ENCODE measurements at places on chromosomes 6 and 20.
A peak's percentile ranks its signal among the peaks of the same experiment; 100 is the strongest.

- no peak for DNase-seq
Measured at GRCh38 chr6:158686791-158687381, 37.0 kb downstream of the SYTL3 start.

DNA sequence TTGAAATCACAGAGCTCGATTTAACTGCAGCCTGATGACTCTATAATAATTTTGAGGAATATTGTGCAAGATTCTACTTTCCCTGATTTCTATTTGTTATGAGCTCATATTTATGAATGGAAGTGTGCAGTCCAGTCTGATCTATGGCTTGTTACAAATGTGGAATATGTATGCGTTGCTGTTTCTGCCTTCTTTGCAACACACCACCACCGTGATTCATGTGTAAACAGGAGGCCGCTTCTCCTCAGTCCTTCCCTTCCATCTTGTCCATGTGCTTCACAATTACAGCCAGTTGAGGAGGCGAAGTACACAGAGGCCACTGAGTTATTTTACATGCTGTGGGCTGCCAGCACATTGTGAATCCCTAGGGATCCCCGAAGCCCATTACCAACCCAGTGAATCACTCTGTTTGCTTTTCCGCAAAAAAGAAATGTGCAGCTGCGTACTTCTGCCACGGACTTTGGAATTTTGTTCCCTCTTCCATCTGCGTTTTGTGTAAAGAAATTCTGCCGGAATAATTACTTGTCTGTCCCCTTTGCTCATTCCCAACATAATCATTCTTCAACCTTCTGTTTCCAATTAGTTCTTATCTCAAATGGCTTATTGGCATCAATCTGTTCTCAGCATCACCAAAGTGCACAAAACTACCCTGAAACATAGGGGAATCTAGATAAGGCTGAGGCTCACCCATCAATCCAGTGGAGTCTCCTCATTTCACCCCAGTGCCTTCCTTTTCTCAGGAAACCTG lies 551.6 kb upstream of the CITED2 start:
- no peak for DNase-seq

DNA sequence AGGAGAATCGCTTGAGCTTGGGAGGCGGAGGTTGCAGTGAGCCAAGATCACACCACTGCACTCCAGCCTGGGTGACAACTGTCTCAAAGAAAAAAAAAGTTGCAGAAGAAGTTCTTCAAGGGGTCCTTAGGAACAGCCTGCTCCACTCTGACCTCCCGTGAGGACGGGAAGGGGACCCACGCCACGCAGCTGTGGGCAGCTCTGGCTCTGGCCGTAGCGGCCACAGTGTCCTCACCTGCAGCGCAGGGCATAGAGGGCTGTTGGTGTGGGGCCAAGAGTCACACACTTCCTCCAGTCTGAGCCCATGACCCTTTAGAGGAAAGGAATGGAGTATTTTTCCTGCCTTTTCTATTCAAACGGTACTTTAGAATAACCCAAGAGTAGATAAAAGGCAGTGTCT lies 5.4 kb downstream of the NTSR1 start:
- no peak for DNase-seq

GRCh38 chr6:29750709-29751108 lies 27.5 kb downstream of the HLA-F start:
- no peak for DNase-seq

- DNase-seq = no peak
Measured at GRCh38 chr6:139044250-139044649, 15.7 kb downstream of the ABRACL start.

GRCh38 chr6:71489736-71490135 lies 201.1 kb downstream of the OGFRL1 start:
- no peak for DNase-seq

GRCh38 chr6:17709476-17709875 lies 2.8 kb upstream of the NUP153 start:
- no peak for DNase-seq

DNA sequence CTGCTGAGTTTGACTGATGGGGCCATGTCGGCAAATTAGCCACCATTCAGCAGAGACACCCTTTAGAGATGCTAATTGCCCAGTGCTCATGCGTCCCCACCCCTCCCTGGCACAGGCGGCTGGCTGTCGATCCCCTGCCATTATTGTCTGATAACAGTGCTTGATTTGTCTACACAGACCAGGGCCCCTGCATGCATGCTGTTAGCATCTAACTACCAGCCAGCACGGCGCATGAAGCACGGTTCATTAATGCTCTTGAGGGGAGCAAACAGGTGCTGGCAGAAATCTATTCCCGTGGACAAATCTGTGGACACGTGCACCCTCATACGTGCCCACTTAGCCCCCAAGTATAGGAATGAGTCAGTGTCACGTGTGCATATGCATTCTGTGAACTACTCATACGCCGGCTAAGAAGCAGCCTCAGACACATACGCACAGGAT lies 32.2 kb downstream of the KCNB1 start:
- DNase-seq = no peak

DNA sequence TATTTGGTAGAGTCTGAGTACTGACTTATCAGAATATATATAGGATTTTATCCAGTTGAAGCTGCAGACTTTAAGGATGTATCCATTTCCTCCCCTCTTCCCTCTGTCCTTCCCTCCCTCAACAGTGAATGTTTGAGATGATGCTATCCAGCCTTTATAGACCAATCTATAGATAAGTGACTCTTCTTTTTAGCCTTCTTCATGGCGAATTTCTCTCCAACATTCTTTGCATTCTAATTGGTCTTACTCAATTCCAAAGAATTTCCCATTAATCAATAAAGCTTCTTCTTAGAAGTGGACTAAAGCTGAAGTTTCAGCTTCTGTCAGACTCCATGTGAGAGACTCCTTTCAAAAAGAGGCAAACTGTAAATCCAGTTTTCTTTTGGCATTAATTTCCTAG lies 99.3 kb downstream of the AIG1 start:
- DNase-seq = no peak

DNA sequence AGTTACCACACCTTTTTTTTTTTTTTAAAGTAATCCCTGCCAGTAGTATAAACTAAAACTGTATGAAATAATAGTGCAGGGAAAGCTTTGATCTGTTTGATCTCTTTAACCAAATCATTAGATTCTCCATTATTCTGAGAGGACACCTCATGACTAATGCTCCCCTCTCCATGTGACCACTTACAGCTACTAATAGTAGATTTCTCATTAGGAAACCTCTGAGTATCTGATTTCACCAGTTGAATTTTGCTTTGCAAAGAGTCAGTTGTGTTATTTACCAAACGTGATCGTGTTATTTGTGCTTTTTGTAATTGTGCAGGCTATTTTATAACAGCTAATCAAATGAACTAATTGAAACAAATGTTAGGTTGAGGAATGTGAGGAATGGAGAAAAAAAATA lies 12.5 kb downstream of the CASP8AP2 start:
- DNase-seq = no peak

DNA sequence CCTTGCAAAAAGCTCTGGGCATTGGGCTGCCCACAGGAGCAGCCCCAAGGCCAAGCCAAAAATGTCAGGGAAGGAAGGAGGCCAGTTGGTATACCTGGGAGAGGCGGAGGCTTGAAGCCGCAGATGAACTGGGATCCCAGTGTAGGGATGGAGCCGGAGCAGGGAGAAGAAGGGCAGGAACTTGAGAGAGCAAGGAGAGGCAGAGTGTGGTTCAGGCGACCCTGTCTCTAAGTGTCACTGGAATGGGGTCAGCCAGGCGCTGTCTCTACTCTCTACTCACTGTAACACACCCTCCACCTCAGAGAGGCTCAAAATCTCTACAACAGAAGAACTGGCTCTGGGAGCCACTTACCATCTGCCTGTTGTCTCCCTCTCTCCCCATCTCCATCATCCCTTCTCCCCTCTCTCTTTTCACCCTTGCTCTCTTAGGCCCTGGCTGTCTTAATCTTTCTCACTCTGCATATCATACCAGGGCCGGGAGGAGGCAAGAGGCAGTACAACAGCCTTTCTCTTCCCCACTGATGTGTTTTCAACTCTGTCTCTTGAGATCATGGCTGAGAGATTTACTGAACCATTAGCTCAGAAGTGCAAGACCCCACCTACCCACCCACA lies 93.3 kb downstream of the CRYBG1 start:
- DNase-seq = no peak

DNA sequence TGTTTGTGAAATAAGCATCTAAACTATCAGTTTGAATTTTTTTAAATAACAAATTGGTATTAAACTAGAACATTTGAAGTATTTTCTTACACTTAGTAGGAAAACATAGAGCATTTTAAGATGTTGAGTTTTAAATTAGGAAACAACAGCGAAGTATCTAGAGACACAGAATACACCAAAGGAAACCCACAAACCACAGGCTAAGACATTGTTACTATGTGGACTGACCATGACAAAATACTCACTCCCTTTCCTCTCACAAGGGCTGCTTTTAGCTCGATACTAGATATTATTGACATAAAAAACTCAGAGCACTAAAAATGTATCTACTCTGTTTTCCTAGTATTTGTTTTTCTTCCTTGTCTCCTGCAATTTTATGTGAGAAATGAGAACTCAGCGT lies 266.0 kb upstream of the CITED2 start:
- no peak for DNase-seq

- DNase-seq = peak; percentile 24
Measured at GRCh38 chr20:44020406-44021148, 105.9 kb downstream of the TOX2 start.

DNA sequence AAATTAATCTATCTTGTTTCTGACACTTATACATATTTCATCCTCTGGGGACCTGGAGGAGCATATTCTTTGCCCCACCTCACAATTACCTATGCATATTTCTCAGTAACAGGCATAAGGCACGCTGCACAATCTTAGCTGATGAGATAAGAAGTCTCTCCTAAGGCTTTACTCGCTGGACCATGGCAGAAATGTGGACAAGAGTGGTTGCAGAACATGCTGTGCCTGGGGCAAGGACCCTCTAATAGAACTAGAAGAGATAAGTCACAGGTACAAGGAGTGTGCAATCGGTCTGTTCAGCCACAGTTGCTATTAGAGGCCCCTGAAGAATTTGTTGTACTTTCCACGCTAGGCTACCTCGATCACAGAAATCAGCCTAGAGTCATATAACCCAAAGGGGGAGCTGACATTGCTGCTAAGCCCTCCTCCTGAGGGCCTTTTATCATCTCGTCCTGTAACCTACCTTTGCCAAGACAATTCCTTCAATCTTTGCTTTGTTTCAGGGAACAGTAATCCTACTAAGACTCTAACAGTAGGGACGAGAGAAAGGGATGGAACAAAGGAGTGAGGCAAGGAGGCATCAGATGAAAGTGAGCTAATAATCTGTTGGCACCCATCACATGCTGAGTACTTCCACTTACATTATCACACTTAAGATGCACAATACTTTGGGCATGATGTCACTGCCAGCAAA lies 16.1 kb upstream of the DEFB129 start:
- DNase-seq = no peak

- DNase-seq = no peak
Measured at GRCh38 chr6:22716721-22717120, 147.4 kb downstream of the HDGFL1 start.

- DNase-seq = no peak
Measured at GRCh38 chr6:151641028-151641427, 147.2 kb downstream of the CCDC170 start.

DNA sequence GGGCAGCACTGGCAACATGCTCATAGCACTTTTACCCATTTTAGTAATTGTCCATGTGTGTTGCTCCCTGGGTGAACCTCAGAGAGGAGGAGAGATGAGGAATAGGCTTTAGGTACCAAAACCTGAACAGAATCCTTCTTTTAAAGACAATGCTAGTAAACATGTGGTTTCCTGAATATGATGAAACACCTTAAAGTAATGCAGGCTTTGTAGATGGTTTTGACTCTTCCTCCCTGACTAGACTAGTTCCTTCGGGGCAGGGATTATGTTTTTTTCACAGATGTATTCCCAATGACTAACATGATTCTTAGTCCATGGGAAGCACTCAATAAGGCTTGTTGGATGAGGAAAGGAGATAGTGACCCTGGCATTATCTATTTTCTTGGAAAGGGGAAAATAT lies 367.6 kb upstream of the JAG1 start:
- DNase-seq = no peak

DNA sequence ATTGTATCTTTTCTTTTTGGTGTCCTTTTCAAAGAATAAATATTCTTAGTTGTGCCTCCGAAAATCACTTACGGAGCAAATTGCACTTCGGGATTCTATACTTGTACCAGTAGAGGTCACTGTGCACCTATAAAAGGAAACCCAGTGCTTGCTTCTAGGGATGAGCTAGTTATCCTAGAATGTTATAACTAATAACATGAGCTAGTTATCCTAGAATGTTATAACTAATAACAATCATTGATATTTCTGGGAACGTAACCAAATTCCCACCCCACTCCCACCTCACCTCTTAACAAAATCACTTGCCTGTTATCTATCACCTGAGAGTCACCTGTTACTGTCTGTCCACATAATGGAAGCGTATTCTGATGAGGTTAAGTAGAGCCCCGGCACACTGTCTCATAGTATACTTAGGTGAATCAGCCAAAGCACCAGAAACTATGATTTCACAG lies 126.9 kb upstream of the TIAM2 start:
- no peak for DNase-seq

DNA sequence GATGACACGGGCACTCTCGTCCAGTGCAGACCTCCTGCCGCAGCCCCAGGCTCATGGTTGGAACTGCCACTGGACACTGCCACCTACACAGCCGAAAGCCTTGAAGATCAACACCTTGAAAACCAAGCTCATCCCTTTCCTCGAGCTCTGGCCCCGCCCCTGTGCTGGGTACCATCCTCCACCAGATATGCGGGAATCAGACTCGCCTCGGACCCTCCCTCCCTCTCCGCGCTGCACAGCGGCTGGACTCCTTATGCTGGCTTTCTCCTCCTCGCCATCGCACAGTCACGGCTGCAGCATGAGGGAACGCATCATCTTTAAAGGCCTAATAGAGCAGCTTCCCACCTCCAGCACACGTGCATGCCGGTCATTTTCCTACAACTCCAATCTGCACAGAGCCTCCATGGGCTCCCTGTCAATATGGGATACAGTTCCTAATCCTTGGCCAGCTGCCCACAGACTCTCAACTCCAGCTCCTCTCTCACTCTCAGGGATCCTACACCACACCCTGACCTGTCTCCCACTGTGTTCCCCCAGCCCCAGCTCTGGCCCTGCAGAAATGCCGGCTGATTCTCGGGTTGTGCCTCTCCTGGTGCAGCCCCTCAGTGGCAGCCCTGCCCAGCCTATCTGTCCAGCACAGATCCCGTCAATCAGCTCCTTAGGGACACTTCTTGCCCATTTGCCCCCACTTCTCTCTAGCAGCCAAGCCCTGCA lies 23.2 kb downstream of the TXNDC5 start:
- DNase-seq = no peak

- no peak for DNase-seq
Measured at GRCh38 chr20:51943761-51944160, 141.4 kb upstream of the SALL4 start.

GRCh38 chr20:62485062-62485700 lies 9.4 kb upstream of the GATA5 start:
- no peak for DNase-seq

- DNase-seq = no peak
Measured at GRCh38 chr20:16476032-16476431, 97.2 kb downstream of the KIF16B start.

Measured in NCI-H510A (cell line).